ENCODE measurements at places on chromosomes 4 and X.
A peak's percentile ranks its signal among the peaks of the same experiment; 100 is the strongest.

GRCh38 chr4:24230955-24231354 is 341.1 kb upstream of the PPARGC1A start:
- DNase-seq: no peak

DNA sequence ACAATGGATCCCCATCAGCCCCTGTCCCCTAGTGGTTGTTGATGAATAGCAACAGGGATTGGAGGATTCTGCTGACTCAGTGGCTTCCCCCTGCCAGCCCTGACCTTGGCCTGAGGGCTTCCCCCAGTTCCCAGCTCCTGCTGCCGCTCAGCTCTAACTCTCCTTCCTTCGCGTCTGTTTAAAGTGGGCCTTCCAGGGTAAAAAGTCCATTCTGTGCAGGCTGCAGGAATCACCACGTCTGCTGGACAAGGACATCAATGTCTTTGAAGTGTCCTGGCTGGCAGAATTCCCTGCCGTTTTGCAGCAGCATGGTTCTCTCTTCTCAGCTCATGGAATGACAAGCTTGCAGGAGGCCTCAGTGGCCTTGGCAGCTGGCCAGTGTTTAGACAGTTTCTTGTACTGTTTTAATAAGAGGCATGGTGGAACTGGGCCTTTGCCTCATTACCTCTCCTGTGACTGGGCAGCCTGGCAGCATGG is 152.5 kb upstream of the STX18 start:
- DNase-seq: no peak

DNA sequence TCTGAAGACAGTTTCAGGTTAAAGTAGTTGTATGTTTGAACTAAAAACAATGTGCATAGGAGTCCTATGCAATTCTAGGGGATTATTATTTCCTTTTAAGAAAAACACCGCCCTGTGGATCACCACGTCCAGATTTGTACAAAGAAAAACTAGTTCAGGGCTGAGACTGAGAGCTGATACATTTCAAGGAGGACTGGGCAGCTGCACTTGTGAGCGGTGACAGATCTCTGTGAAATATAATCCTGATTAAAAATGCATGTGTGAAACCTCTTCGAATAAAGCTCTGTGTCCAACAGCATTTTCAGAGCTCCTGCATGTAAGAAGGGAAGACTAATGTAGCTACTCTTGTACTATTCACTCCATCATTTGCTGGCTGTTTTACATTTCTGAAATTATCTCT is 365.8 kb upstream of the PITX2 start:
- no peak for DNase-seq

DNA sequence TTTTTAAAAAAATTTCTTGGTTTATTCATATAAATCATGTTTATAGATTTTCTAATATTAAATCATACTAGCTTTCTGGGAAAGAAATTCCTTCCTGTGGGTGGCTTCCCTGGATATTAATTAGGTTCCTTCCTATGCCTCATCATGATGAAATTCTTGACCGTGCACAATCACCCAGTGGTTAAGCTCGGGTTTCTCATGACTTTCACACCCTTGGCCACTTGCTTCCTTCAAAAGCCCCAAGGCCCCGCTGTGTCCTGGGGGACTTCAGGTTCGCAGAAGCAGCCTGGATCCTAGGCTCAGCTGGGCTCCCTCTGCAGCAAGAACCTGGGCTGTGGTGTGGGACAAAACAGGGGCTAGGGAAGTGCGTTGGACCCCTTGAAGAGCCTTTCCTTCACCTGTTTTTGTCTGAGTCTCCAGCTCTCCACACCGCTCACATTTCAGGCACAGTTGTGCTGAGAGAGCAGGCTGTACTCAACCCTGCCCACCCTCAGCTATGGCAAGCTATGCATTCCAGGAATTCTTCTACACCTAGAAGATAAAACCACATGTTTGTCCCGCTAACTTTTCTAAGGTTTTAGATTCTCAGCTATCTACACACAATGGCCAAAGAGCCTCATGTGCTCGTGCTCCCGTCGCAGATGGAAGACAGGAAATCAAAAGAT is 48.9 kb upstream of the TMSB15B start:
- no peak for DNase-seq

GRCh38 chr4:89119166-89119565 is 7.8 kb downstream of the TIGD2 start:
- DNase-seq: no peak

DNA sequence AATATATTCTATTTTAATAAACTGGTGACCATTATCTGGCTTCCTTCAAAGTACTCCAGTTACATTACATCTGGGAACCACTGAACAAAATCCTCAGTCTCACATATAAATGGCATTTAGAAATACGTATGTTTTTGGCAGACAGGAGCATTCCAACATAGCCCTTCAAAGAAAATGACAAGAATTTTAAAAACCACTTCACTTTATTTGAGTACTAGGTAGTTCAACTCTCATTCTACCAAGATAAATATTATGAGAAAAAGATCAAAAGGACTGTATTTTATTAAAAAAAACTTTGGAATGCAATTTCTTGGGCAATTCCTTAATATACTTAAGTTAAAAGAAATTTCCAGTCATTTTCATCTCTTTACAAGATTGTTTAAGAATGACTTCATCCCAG is 17.6 kb downstream of the TNIP3 start:
- no peak for DNase-seq

DNA sequence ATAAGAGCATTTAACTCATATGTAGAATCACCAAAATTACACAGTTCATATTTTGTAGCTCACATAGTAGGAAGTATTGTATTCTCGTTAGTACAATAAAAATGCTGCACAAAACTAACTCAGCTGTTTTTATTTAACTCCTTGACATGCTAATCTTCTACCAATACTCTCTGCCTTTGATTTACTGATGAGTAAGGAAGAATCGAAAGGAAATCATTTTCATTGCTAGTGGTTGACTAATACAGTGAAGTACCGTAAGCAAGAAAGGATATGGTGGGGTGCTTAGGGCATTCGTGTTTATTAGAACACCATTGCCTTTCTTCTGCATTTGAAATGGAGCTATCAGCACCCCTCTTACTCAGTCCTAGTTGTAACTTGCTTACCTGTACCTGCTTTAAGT is 1239.1 kb upstream of the TENM3 start:
- no peak for DNase-seq

DNA sequence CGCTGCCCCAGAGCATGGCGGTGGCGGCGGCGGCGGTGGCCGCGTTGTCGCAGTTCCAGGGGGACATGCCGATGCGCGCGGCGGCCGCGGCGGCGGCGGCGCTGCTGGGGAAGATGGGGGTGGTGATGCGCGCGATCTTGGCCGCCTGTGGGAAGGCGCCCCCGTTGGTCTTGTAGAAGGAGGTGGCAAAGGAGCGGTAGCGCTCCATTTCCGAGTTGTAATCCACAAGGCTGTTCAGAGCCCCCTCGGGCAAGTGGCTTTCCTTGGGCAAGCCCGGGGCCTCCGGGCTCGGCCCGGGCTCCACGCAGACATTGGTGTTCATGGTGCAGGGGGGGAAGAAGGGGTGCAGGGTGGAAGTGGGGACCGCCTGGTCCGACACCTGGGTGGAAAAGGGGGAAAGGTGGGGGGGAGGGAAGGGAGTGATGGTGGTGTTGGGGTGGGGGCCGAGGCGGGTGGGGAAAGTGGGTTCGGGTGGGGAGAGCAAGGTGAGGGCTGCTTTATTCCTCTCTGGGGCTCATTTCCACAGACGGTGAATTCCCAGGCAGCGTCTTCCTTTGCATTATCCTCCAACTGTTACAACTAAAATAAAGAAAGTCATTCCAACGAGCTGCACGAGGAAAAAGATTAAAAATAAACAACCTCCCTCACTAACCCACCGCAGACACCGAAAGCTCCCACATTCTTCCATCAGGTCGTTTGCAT is 3.1 kb downstream of the CXXC4 start:
- DNase-seq: no peak

DNA sequence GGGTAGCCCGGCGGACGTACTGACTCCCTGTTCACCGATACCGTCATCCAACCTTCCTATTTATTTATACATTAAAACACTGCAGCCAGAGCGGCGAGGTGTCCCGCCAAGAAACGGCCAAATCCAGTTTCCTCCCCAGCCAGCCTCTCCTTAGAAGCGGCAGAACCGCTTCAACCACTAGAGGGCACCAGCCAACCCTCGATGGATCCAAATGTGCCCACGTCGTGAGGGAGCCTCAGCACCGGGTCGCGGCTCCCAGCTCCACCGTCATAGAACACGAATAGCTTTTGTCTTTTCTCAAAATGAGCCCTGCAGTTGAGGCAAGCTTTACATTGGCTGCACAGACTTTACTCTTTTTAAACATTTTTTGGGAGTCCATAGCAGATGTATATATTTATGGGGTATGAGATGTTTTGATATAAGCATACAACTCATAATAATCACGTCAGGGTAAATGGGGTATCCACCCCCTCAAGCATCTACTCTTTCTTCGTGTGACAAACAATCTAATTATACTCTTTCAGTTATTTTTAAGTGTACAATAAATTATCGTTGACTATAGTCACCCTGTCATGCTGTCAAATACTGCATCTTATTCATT is 13.0 kb upstream of the HELT start:
- peak; percentile 82 for DNase-seq

- no peak for DNase-seq
These were observed 27.0 kb upstream of the BANK1 start for GRCh38 chr4:101763576-101763975.

DNA sequence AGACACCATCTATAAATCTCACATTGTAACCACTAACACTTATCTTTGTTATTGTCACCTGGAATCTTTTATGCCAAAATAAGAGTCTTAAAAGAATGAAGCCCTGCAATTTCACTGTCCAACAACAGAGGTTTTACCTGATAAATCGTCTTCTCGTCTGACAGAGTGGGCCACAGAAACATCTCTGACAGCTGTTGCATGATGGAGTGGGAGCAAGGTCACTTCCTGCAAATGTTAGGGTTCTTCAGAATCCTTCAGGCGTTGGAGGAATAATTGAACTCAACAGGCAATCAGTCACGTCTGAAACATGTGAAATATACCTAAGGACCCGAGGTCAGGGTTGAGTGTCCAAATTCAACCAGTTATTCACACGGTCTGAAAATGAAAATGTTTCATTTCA is 353.6 kb downstream of the TRIML1 start:
- DNase-seq: no peak

DNA sequence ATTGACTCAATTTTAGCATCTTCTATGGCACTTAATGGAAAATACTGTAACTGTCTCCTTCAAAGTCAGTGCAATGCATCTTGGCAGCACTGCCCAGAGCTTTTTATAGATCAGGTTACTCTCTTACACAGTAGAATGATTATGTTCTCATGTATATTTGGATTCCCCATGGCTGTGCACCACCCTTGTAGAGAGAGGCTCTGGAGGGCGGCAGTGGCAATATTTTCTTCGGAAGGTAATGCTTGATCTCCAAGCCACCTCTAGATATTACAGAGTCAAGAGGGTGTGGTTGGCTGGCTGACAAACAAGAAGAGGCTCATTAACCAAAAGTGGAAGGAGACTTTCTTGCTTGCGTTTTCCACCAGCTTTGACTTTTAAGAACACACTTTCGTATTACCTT is 72.8 kb upstream of the ARSJ start:
- DNase-seq: no peak
